Activated CD4-positive, alpha-beta memory T cell treated with anti-CD3 and anti-CD28 coated beads for 36 hours (primary cell): ENCODE measurements at places on chromosomes 12 and 14. TPM values are rescaled to one million over a fixed set of nuclear protein-coding genes. Genes with fewer than 3 reads are reported as not detected.

Gene PRB2
- total RNA-seq, result not detected

Gene FGF6
- not detected for total RNA-seq

Gene MSRB3
- not detected for total RNA-seq

Gene CATSPERB
- total RNA-seq, result 0.14 TPM

Gene CLEC9A
- not detected for total RNA-seq
